Endodermal cell (in vitro differentiated cells): ENCODE measurements at places on chromosomes 3 and 15.

GRCh38 chr3:15805756-15806266, 8.0 kb upstream of the ANKRD28 start:
- DNase-seq: no peak

DNA sequence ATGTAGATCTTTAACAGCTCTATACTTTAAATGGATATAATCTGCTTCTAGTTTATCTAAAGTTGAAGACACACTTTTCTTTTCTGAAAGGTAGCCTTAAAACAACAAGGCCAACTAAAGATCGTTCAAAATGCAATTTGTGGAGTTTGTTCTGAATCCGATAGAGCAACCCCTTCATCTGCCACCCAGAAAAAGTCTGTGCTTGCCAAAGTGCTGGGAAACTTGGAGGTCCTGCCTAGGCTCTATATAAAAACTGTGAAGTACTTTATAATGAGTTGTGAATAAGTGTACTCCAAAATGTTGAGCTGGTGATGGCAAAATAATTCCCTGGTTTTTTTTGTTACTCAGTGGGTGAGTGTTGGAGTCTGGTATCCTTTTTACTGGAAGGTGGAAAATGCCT, 12.5 kb downstream of the GLDN start:
- no peak for DNase-seq

DNA sequence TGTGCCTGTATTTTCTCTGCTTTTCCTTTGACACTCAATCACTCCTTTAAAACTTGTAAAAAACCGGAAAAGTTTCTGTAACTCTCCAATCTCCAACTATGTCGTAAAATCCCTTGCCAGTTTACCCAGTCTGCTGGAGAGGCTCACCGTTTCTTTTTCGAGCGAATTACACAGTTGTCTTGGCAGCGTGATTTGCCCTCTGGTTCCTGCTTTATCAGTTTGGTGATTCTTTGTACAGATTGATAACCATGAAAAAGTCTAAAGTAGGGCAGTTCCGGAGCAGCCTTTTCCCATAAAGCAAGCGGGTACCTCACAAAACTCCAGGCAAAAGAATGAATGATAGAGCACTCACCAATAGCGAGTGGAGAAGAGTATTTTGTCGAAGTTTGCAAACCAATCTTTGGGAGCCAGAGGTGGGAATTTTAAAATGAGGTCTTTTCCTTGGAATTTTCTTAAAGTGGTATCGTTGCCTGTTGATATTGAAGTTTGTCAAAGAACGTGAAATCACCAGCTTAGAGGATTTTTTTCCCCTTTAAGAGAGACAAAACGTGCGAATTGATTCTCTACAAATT, at the start of gene TTC23:
TSS of gene TTC23 (minus strand) at position 312 of the 572 bp plus-strand sequence. CDS start 20,869 bp downstream, outside the sequence.
- DNase-seq: peak; percentile 73

DNA sequence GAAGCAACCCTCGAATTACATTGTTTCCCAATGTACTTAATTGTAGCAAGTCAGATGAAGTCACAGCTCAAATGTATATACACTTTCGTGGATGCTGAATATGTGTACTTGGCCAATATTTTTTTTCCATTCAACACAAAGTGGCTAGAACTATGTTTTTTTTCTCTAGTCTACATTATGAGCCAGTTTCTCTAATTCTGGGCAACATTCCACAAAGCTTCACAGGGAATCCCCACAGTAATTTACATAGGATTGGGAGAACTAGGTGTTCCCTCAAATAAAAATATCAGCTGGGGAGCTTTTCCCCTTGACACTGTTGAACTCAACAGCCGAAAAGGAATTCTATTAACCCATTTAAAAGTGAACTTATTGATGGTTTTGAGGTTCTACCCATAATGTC, 493.1 kb downstream of the MECOM start:
- DNase-seq: no peak

DNA sequence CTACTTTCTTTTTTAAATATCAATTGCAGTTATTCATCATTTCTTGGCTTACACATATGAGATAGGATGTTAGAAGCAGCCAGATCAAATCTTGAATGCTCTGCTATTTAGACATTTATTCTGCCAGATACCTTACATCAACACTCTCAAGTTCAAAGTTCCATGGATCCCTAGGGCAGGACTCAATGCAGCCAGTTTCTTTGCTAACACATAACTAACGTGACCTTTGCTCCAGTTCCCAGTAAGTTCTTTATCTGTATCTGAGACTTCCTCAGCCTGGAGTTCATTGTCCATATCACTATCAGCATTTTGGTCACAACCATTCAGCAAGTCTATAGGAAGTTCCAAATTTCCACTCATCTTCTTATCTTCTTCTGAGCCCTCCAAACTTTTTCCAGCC, 939.9 kb downstream of the VGLL3 start:
- DNase-seq: no peak

- no peak for DNase-seq
Observed at GRCh38 chr3:66267031-66267430, 46.2 kb downstream of the SLC25A26 start.
